Nephron progenitor cell (in vitro differentiated cells): ENCODE measurements at places on chromosomes 1 and 21.
A peak's percentile ranks its signal among the peaks of the same experiment; 100 is the strongest.

GRCh38 chr21:40797410-40797809 is 49.5 kb downstream of the DSCAM start:
- peaks cover 4% of the 10 kb centered on the region for H3K36me3 ChIP-seq
- DNase-seq: no peak
- H3K4me1 ChIP-seq: peaks cover 23% of the 10 kb centered on the region
- no peak overlapping the region for H3K27ac ChIP-seq
- no peak overlapping the region for H3K4me3 ChIP-seq
- H3K27me3 ChIP-seq: peaks cover 5% of the 10 kb centered on the region

DNA sequence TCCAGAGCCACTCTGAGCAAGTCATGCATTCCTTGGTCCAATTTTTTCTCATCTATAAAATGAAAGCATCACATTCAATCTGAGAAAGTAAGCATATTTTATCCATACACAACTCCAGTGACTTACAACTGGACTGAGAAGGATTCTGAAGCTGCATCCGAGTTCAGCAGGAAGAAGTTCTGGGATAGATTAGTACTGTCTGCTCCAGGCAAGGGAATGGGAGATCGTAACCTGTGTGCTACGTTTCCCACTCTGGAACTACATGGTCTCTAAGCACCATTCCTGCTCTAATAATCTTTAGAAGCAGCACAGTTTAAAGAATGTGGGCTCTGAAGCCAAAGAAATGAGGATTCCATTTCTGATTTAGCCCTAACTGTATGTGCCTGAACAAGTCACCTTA is 79.4 kb downstream of the LACTBL1 start:
- H3K36me3 ChIP-seq: peaks cover 33% of the 10 kb centered on the region
- DNase-seq: no peak
- H3K4me3 ChIP-seq: no peak overlapping the region
- no peak overlapping the region for H3K27ac ChIP-seq
- H3K4me1 ChIP-seq: peaks cover 4% of the 10 kb centered on the region

DNA sequence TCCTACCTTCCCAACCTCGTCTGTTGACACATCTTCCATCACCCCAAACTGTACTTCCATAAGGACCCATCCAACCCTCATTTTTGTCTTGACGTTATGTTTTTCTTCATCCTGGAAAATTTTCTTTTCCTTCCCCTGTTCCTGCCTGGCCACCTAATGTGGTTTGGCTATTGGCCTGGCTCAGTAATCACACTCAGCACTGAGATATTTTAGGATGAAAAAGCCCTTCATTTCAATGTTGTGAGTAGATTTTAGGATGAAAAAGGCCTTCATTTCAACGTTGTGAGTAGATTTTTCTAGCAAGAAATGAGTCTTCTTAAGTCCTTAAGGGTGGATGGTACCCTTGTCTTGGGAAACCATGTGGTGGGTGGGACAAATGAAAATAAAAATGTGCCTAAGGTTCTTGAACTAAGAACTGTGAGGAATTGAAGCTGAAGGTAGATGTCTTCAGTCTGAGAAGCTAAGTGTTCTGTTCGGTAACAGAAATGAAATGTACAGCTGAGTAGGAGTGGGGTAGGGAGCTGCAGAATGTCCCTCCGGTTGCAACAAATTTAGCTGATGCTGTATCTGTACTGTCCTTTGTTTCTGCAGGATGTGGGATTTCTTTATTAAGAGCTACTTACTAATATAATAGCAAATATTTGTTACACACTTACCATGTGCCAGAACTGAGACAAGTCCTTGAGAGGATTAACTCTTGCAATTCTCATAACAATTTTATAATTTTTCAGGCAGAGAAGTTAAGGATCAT is 36.1 kb downstream of the DNTTIP2 start:
- peaks cover 14% of the 10 kb centered on the region for H3K4me1 ChIP-seq
- peaks cover 12% of the 10 kb centered on the region for H3K36me3 ChIP-seq
- no peak for DNase-seq
- no peak overlapping the region for H3K27ac ChIP-seq

- peak overlapping the region; percentile 66 for H3K27ac ChIP-seq
- peaks cover 5% of the 10 kb centered on the region for H3K36me3 ChIP-seq
- H3K4me1 ChIP-seq: peaks cover 21% of the 10 kb centered on the region
- no peak for DNase-seq
- no peak overlapping the region for H3K4me3 ChIP-seq
These were observed 53.3 kb upstream of the HOOK1 start for GRCh38 chr1:59761443-59761842.

DNA sequence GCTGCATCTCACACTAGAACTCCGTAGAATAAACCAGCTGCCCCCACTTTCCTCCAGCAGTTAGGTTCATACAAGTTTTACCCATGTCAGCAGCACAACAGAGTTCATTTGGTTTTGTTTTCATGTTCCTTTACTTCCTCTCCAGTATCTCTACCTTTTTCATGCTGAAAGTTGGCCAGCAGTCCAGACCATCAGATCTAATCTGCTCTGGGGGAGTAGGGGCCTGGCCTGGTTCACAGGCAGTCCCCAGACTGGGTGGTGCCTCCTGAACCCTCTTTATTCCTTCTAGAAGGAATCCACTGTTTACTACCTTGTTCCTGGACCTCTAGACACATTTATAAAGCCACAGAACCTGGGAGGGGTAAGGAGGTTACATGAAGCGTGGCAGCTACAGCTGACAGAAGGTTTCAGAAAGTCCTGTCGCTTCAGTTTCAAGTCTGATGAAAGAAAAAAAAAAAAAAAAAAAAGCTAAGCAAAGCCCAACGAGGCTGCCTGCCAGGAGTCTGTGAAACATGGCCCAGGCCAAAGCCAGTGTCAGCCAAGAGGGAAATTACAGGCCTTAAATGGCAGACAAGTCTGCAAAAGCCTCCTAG is 184.6 kb upstream of the JUN start:
- H3K4me1 ChIP-seq: peaks cover 31% of the 10 kb centered on the region
- H3K36me3 ChIP-seq: no peaks in the 10 kb centered on the region
- peak overlapping the region; percentile 98 for H3K27ac ChIP-seq
- DNase-seq: no peak

GRCh38 chr1:101200513-101200912 is 36.3 kb upstream of the S1PR1 start:
- H3K4me1 ChIP-seq: no peaks in the 10 kb centered on the region
- peaks cover 2% of the 10 kb centered on the region for H3K27me3 ChIP-seq
- no peak overlapping the region for H3K4me3 ChIP-seq
- H3K27ac ChIP-seq: no peak overlapping the region

- no peak overlapping the region for H3K4me3 ChIP-seq
- H3K4me1 ChIP-seq: peaks cover 6% of the 10 kb centered on the region
- no peak for DNase-seq
- no peaks in the 10 kb centered on the region for H3K36me3 ChIP-seq
- H3K27ac ChIP-seq: peak overlapping the region; percentile 64
These were observed 15.2 kb upstream of the FCRLA start for GRCh38 chr1:161691846-161692245.

GRCh38 chr1:89945852-89946476 is 48.9 kb upstream of the ZNF326 start:
- no peak overlapping the region for H3K27ac ChIP-seq
- H3K4me3 ChIP-seq: no peak overlapping the region

- peaks cover 2% of the 10 kb centered on the region for H3K27me3 ChIP-seq
- H3K4me3 ChIP-seq: no peak overlapping the region
- no peak overlapping the region for H3K27ac ChIP-seq
- H3K4me1 ChIP-seq: peaks cover 34% of the 10 kb centered on the region
- peaks cover 48% of the 10 kb centered on the region for H3K36me3 ChIP-seq
- DNase-seq: peak; percentile 52
These were observed 133.4 kb downstream of the COP1 start for GRCh38 chr1:176073524-176074157.

GRCh38 chr21:15850645-15851044 is 120.9 kb downstream of the USP25 start:
- peaks cover 33% of the 10 kb centered on the region for H3K36me3 ChIP-seq
- H3K4me3 ChIP-seq: no peak overlapping the region
- H3K27ac ChIP-seq: no peak overlapping the region
- no peak for DNase-seq
- no peaks in the 10 kb centered on the region for H3K27me3 ChIP-seq

- peaks cover 11% of the 10 kb centered on the region for H3K4me1 ChIP-seq
- peaks cover 6% of the 10 kb centered on the region for H3K27me3 ChIP-seq
- no peak overlapping the region for H3K4me3 ChIP-seq
- no peaks in the 10 kb centered on the region for H3K36me3 ChIP-seq
- no peak overlapping the region for H3K27ac ChIP-seq
- no peak for DNase-seq
These were observed 101.5 kb upstream of the ADGRL2 start for GRCh38 chr1:81699234-81699633.

DNA sequence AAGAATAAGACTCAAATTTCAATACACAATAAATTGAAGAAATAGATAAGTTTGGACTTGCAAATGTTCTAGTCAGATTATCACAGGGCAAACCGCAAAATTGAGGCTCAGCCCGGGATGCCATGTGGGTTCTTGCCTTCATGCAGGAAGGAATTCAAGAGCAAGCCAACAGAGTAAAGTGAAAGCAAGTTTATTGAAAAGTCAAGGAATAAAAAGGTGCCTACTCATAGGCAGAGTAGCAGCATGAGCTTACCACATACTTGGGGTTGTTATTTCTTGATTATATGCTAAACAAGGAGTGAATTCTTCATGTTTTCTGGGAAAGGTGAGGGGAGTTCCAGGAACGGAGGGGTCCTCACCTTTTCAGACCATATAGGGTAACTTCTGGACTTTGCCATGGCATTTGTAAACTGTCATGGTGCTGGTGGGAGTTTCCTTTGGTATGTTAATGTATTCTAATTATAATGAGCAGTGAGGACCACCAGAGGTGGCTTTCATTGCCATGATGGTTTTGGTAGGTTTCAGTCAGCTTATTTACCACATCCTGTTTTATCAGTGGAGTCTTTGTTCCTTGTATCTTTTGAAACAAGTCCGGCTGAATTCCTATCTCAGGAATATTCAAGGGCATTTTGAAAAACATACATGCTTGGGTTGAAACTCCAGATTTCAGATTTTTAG is 2.0 kb upstream of the OR2AK2 start:
- no peak overlapping the region for H3K27ac ChIP-seq
- H3K36me3 ChIP-seq: no peaks in the 10 kb centered on the region
- no peak overlapping the region for H3K4me3 ChIP-seq

DNA sequence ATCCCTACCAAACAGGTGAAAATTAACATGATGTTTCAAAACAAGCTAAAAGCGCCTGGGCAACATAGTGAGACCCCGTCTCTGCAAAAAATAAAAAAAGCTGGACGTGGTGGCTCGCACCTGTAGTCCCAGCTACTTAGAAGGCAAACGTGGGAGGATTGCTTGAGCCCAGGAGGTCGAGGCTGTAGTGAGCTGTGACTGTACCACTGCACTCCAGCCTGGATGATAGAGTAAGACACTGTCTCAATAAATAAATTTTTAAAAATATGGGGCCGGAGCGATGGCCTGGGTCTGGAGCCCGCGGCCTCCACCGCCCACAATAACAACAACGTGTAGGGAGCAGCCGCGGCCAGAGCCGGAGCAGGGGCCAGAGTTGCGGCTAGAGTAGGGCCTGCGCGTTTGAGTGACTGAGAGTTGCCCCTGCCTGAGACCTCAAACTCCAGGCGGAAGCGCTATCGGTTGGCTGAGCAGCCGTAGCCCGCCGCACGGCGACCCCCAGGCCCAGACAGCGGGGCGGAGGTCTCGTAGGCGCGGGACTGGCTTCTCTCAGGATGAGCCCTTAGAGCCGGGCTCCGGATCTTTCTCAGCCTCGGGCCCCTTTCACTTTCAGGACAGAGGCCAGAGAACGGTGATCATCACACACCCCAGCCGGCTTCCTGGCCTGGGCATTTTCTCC is 41.4 kb downstream of the ZMYM1 start:
- no peak overlapping the region for H3K27ac ChIP-seq
- H3K4me3 ChIP-seq: no peak overlapping the region
- H3K27me3 ChIP-seq: no peaks in the 10 kb centered on the region
- DNase-seq: no peak
- no peaks in the 10 kb centered on the region for H3K4me1 ChIP-seq
- H3K36me3 ChIP-seq: peaks cover 37% of the 10 kb centered on the region

- peak overlapping the region; percentile 83 for H3K4me3 ChIP-seq
- peaks cover 40% of the 10 kb centered on the region for H3K4me1 ChIP-seq
- H3K27ac ChIP-seq: no peak overlapping the region
- H3K36me3 ChIP-seq: peaks cover 36% of the 10 kb centered on the region
- H3K27me3 ChIP-seq: peaks cover 3% of the 10 kb centered on the region
These were observed 4.3 kb downstream of the ATP8B2 start for GRCh38 chr1:154329551-154330131.

DNA sequence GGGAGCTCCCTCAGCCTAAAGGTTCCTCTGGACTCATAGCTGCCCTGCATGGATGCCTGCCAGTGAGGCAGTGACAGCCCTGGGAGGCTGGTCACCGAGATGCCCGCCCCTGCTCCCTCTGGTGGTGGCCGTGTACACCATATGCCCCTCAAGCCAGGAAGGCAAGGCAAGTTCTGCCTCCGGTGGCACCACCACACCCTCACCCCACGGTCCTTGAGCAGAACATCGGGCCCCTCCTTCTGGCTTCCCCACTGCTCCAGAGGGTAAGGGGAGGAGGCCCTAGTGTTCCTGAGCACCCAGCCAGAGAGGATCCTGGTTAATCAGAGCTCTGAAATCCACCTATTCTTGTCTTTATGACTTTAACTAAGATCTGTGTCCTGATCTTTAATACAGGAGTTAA is 1.5 kb upstream of the S100A14 start:
- H3K27ac ChIP-seq: no peak overlapping the region
- peaks cover 7% of the 10 kb centered on the region for H3K27me3 ChIP-seq
- no peak overlapping the region for H3K4me3 ChIP-seq
- peaks cover 39% of the 10 kb centered on the region for H3K36me3 ChIP-seq
- DNase-seq: peak; percentile 58

- no peak overlapping the region for H3K4me3 ChIP-seq
- H3K4me1 ChIP-seq: no peaks in the 10 kb centered on the region
- no peak for DNase-seq
- peaks cover 3% of the 10 kb centered on the region for H3K27me3 ChIP-seq
- H3K36me3 ChIP-seq: no peaks in the 10 kb centered on the region
- H3K27ac ChIP-seq: no peak overlapping the region
These were observed 161.3 kb downstream of the TM2D1 start for GRCh38 chr1:61563611-61564010.

DNA sequence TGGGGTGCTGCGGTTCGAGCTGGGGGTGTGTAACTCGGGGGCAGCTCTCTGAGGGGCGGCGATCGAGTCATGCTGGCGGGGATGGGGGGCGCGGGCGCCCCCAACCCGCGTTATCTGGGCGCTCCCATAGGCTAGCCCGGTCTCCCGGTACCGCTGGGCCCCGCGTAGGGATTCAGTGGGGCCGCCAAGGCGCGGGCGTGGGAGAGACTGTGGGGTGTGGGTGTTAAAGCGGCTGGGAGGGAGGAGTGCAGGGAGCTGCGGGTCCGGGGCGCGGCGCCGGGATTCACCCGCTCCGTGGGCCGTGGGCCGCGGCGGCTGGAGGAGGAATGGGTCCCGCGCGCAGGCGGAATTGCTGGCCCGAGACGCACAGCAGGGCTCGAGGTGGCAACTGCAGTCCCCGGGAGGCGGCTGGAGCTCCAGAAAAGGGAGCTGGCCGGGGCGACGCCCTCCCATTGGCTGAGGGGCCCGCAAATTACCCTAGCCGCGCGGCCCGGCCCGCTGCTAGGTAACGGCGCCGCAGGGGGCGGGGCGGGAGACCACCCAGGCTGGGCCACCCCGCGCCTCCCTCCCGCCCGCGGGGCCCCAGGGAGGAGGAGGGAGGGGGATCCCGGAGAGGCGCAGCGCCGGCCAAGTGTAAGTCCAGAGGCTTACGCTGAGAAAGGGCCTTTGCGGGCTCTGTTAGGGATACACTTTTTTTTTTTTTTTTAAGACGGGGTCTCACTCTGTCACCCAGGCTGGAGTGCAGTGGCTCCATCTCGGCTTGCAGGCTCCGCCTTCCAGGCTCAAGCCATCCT is at the start of gene PTCH2:
PTCH2 (minus strand) TSS at position 392 of the 794 bp plus-strand sequence; CDS start at position 71, 321 bp downstream.
- DNase-seq: peak; percentile 96
- no peak within 1 kb of the TSS for H3K27ac ChIP-seq

GRCh38 chr1:194394676-194395075 is 1208.3 kb upstream of the B3GALT2 start:
- DNase-seq: no peak
- H3K36me3 ChIP-seq: no peaks in the 10 kb centered on the region
- H3K27ac ChIP-seq: no peak overlapping the region
- no peaks in the 10 kb centered on the region for H3K4me1 ChIP-seq
